ENCODE measurements at places on chromosomes 2 and 18.

- DNase-seq, result no peak
These were observed 103.7 kb downstream of the HS6ST1 start for GRCh38 chr2:128214866-128215460.

DNA sequence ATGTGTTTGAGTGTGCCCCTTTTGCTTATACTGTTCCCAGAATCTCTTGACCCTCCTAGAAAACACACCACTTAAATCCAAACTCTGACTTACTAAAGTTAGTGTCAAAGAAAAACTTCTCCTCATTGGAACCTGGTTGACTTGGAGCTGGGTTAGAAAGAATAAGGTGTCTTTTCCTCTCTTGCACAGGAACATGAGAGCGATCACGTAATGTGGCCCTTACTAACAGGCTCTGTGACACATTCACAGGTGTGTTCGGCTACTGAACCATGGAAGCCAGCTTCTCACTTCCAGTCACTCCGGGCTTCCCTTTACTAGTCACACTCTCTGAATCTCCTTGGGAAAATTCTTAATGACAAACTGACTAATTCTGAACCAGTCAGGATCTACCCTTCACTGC is 5.4 kb upstream of the POU3F3 start:
- DNase-seq, result no peak

DNA sequence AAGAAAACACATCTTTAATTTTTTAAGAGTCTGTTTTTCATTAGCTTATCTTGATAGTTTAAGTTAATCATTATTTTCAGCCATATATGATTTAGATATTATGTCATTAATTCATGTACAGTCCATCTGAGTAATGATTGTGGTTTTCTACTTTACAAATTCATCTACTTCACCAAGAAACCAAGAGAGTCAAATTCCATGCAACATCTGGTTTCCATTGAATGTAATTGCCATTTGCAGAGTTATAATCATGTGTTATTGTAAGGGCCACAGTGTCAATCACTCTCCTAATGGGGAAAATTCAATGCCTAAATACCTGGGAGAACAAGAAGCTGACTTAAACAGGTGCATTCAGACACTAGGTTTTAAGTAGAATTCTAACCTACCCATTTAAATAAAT is 217.2 kb upstream of the OSR1 start:
- DNase-seq, result peak; percentile 44

DNA sequence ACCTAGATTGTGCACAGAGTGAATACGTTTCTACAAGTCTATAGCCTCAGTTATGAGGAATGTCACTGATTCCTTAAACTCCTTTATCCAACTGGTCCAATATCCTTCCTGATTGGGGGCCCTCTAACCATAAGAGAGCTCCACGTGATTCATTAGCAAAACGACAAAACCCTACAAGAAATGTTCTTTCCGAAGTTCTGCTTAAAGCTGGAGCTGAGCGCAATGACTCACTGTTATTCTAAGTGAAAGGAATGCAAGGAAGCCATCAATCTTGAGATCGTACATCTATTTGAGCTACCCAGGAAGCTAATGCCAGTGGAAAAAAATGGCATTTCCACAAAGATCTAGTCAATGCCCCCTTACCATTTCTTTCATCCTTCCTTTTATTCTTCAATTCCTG is 354.9 kb upstream of the CDH20 start:
- peak; percentile 57 for DNase-seq

DNA sequence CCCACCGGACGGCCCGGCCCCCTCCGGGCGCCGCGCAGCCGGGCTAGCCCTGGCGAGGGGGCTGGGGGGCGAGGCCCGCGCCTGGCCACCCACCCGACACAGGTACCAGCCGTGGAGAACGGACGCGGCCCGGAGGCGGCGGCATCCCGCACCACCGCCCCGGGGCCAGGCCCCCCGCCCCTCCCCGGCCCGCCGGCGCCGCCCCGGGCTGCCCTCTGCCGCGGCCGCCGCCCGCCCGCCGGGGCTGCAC is 405 bp downstream of the SOS1 start:
- DNase-seq, result no peak

GRCh38 chr2:86636842-86637241 is 13.2 kb upstream of the RNF103 start:
- DNase-seq, result no peak

GRCh38 chr2:167732326-167732725 is 515.1 kb downstream of the STK39 start:
- no peak for DNase-seq

GRCh38 chr2:3768960-3769765 is 65.8 kb downstream of the DCDC2C start:
- DNase-seq, result no peak

GRCh38 chr2:230779126-230779525 is 66.5 kb downstream of the CAB39 start:
- DNase-seq, result no peak

DNA sequence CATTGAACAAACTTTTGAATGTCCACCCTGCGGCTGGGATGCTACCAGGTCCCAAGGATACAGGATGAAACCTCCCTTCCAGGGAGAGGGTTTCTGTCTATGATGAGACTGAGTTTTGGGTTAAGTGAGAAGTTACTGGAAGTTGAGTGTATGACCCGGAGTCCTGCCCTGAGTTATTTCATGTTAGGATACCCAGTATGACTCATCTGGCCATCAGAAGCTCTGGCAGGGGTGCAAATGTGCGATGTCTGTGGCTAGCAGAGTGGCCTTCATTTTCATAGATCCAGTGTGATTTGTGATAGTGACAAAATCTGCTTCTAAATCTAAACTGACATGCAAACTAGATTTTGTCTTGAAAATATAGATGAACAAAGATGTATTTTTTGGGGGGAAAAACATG is 55.3 kb downstream of the KCTD1 start:
- no peak for DNase-seq

- DNase-seq, result no peak
These were observed 247.8 kb downstream of the TXNL1 start for GRCh38 chr18:56390626-56391025.

DNA sequence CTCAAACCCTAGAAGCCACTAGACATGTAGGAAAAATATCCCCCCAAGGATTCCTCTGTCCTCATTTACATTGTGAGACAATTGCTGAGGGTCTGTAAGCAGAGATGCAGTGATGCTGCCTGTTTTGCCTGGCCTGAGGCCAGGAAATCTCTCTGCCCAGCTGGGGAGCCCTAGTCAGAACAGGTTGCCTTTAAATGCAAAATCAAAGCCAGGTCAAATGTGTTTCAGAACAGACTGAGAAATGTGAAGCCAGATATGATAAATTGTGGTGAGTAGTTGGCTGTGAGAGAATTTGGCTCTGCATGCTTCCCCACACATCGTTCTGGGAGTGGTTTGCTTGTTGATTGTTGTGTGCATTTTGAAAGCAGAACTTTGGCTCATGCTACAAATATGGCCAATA is 38.4 kb upstream of the NXPH2 start:
- DNase-seq, result no peak

DNA sequence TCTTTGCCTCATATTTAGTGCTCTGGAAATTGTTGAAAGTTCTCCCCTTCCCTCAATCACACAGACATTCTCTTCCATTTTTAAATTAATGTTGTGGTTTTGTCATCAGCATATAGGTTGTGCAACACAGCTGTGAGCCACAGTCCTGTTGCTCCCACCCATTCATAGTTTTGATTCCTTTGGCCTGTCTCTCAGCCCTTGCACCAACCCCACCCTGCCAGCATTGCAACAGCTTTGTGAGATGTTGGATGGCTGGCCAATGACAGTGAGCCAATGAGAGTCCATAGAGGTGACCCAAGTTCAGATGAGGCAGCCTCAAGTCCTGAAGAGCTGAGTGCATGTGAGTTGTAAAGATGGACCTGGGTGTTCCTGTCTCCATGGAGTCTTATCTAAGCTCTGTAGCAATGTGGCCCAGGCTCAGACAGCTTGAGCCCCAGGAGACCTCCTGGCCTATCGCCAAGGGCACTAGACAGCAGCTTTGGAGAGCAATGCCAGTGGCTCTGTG is 775.5 kb downstream of the RNF144A start:
- DNase-seq, result peak; percentile 89

DNA sequence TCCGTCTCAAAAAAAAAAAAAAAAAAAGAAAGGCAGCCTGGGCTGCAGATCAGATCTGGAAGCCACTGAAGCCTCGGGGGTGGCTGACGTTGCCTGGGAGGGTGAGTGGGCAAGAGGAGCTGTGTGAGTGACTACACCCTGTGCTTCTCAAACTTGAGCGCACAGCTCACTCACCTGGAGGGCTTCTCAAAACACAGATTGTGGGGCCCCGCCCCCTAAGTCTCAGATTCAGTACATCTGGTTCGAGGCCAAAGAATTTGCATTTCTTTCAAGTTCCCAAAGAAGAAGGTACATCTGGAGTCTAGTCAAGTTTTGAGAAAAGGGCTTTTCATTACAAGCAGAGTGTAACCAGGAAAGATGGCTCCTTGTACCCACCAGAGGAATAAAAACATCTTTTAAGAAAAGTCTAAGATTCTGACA is 97.7 kb upstream of the CAB39 start:
- no peak for DNase-seq

- no peak for DNase-seq
These were observed 825.8 kb upstream of the CDH2 start for GRCh38 chr18:29002747-29003146.

DNA sequence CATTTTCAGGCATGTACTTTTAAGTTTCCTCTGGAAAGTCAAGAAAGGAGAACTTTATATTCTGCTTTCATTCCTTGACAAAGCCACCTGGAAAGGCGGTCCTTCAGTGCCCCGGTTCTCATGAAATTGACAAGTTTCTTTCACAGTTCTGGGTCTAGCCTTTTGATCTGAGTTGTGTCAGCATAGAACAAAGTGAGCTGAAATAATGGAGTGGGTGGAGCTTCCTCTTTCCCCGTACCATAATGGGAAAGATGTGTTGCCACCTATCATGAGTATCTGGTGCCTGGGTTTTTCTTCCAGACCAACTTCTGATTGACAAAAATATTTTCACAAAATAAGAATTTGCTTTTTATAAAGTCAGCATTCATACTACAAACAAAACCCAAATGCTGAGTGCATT is 49.3 kb downstream of the PTRHD1 start:
- no peak for DNase-seq

- DNase-seq, result no peak
These were observed 6.5 kb downstream of the NAGK start for GRCh38 chr2:71074893-71075395.

GRCh38 chr2:230203110-230203676 is 16.6 kb downstream of the SP110 start:
- no peak for DNase-seq

GRCh38 chr2:191894681-191895147 is 47.8 kb upstream of the CAVIN2 start:
- DNase-seq, result peak; percentile 70

DNA sequence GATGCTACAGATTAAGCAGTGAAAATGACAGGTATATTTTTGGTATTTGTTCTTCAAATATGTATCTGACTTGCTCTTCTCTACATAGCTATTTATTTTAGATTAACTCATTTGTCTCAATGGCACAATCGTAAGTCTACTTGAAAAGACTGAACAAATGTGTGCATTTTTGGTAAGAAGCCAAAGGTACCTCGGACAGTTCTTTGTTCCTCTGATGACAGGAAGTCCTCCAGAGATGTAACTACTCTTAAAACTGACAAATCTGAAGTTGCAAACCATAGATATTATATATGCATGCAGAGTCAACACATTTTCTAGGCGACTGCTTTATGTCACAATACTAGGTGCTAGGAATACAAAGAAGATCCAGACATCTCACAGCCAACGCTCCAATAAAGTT is 36.7 kb downstream of the NDUFAF7 start:
- DNase-seq, result no peak

GRCh38 chr2:180871649-180872048 is 108.8 kb upstream of the UBE2E3 start:
- no peak for DNase-seq

DNA sequence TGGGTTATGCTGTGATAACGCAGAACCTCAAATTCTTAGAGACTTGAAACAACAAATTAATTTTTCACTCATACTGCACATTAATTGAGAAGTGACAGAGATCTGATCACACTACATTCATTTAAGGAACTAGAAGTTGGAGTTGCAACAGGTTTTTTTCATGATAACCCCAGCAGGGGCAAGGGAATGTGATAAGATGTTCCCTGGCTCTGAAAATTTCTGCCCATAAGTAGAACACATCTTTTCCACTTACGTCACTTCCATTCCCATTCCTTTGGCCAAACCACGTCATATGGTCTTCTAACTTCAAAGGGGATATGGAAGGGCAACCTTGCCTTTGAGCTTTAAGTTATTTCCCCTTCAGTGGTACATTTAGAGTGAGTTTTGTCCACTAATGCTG is 29.7 kb upstream of the PSME4 start:
- DNase-seq, result no peak

DNA sequence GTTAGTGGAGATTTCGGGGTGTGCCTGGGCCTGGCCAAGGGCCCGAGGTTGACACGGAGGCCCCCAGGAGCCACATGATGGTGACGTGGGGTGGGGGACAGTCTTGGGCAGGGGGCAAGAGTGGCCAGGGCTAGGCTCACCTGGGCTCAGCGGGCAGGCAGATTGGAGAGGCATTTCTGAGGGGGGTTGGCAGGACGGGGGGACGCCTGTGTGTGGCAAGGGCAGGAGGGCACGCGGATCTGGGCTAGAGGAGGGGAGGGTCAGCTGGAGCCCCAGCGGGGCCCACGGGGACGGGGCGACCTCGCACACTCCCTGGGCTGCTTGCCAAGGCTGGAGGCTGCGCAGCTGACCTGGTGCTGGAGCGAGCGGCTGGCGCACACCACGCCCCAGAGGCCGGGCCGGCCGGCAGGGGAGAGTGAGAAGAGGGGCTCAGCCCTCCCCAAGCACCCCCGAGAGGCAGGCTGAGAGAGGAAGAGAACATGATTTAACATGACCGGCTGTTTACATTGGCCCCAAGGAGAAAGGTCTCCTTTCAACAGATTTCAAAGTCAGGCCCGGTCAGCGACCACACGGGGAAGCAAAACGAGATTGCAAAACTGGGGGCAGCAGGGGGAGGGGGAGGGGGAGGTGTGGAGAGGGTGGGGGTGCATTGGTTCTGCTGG is 38.0 kb upstream of the SNED1 start:
- DNase-seq, result peak; percentile 59

- peak; percentile 41 for DNase-seq
These were observed 7.2 kb upstream of the ABCB11 start for GRCh38 chr2:169038338-169038757.

GRCh38 chr2:117086943-117087250 is 727.6 kb upstream of the DDX18 start:
- no peak for DNase-seq

DNA sequence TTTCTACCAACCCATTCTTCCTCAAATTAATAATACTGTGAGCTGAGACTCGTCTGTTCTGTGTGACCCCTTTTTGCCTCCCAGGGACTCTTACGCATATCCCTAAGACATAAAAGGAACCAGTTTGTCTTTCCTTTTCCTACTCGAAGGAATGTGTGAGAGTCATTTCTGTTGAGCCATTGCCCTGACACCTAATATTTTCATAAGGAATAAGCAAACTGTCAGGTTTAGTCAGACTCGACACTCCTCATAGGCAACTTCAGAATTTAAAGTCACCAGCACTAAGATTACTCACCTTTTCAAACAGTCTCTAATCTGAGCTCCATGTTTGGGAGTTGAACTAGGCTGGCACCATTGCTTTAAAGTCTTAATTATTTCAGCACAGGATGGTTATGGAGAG is 305.5 kb downstream of the IKZF2 start:
- DNase-seq, result no peak

GRCh38 chr2:86107031-86107430 is 996 bp downstream of the PTCD3 start:
- no peak for DNase-seq
